ENCODE measurements at places on chromosomes 16 and 17.
A peak's percentile ranks its signal among the peaks of the same experiment; 100 is the strongest.

GRCh38 chr17:57356719-57357391, 100.5 kb downstream of the MSI2 start:
- no peak for DNase-seq

DNA sequence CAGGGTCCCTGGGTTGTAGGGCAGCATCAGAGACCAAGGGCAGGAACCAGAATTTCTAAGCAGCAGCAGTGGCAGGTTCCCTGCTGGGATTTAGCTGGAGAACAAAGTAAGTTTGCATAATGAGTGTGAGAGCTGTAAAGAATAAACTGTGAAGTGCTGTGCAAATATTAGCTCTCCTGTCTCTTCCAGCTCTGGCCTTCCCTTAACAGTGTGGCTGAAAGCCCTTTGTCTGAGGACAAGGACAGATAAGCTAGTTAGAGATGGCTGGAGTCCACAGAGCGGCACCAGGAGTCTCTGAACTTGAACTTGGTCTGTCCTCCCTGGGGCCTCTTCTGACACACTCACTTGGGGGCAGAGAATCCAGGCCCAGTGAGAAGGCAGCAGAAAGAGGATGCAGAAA, 98.2 kb upstream of the WSCD1 start:
- DNase-seq = no peak

DNA sequence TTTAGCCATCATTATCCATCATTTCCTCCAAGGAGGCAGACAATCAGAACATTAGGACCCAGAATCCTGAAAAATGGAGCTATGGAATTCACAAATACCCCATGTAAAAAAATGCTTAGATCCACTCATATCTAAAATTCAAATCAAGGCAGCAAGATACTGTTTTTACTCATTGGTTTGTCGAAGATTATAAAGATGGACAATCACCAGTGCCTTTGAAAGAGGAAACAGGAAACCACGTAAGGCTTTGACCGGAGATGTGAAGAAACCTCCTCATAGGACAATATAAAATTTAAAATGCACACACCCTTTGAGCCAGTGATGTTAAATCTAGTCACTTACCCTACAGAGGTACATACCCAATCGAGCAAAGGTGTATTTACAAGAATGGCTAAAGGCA, 130.0 kb downstream of the XYLT1 start:
- no peak for DNase-seq

DNA sequence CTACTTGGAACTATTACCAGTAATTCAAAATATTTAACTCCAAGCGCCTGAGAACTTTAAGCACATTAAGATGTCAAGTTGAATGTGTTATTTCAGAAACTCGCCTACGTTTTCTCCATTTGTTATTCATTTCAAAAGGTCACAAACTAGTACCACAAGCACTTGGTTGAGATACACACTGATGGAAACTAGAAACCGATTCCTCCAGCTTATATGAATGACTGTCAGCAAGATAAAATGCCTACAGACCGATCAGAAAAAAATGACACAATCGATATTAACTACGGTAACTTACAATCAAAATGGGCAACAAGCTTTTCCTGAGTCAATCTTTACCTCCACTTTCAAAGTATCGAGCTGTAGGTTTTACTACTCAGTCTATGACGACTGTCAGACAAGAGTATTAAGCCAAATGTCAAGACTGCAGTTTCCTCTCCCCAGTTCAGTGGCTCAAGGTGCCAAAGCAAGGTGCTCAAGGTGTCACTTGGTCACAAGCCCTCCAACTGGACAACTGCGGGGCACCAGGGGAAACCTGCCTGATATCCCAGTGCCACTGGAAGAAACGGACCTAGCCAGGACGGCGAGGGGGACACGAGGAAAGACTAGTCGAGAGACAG, 678 bp downstream of the SRP68 start:
- DNase-seq = no peak

DNA sequence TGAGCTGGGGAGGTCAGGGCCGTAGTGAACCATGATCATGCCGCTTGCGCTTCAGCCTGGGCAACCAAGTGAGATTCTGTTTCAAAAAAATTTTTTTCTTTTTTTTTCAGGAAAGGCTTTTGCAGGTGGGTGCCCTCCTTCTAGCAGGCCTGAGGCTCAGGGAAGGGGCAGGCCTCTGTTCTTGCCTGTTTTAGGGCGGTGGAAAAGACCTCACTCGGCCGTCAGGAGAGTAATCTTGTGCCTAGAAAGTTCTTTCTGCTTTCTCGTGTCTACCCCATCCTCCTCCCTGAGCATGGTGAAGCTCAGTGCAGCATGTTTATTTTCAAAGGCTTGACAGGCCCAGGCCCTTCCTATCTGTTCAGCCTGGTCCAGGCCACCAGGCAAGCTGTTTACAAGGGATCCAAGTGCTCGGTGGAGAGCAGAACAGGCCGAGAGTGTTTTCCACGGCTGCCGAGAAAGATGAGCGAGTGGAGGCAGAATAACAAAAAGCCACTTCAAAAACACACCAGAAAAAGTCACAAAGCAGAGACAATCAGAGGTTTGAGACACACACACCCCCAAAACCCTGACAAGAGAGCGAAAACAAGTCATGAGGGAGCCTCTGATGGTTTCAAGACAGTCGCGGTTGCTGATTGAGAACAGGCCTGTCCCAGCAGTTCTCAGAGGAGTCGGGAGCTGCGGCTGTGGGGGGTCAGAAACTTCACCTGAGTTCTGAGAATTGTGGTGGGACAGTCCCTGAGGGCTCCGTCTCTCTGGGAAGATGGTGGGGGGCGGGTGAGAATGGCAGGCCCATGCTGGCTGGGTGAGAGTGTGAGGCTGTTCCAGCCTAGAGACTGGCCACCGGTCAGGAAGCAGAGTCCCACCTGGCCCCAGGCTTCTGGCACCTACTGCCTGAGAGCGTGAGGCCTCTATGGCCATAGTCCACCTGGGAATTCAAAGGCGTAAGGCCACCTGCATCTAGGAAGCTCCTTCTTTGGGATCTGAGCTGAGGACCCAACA, 37.5 kb upstream of the CCR7 start:
- DNase-seq = peak; percentile 62

DNA sequence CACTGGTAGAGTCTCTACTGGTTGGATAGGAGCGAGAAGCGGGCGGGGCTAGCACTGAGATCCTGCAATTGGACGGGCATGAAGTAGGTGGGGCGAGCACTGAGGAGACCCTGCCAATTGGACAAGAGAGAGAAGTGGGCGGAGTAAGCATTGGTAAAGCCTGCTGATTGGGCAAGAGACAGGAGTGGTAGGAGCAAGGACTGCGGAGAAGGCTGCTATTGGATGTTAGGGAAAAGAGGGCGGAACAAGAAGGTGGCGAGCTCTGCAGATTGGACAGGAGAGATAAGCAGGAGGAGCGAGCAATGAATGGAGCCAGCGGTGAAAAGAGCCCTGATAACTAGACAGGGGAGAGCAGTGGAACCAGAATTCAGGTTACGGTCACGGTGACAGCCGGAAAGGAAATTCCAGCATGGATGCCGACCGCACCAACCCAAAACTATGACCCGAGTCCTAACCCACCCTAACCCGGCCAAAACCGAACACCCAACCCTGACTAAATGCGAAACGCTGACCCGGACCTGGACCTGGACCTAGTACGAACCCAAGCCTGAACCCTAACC, 4.8 kb downstream of the SCGB1C2 start:
- DNase-seq = peak; percentile 58

GRCh38 chr17:16300554-16300953, 52.7 kb downstream of the CENPV start:
- no peak for DNase-seq

GRCh38 chr17:82247182-82247823, 18.5 kb downstream of the SLC16A3 start:
- no peak for DNase-seq

DNA sequence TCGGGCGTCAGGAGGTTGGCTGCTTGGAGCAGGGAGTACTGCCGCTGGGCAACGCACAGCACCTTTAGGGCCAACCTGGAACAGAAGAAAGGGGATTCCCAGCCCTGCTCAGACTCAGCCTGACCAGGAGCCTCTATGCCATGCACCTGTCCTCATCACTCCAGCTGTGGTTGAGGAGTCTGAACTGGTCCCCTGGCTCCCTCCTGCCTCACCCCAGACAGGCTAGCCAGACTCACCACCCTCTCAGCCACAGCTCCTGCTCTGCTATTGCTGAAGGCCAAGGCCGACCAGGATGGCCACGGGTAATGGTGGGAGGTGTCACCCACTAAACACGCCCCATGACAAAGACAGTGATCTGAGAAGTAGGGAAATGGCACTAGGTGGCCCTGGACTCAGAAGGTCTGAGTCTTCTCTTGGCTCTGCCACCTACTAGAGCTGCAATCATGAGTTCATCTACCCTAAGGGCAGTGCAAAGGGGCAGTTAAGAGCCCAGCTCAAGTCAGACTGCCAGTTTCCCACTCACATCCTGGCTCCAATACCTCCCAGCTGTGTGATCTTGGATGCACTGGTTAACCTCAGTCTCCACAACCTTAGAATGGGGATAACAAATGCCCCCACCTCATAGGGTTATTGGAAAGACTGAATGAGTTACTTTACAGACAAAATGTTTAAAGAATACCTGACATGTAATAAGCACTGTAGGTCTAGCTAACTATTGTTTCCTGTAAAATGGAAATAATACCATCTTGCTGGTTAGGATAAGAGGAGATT, 13.8 kb upstream of the GFAP start:
- DNase-seq = no peak

GRCh38 chr16:57335366-57335765, 23.2 kb upstream of the CCL22 start:
- no peak for DNase-seq

DNA sequence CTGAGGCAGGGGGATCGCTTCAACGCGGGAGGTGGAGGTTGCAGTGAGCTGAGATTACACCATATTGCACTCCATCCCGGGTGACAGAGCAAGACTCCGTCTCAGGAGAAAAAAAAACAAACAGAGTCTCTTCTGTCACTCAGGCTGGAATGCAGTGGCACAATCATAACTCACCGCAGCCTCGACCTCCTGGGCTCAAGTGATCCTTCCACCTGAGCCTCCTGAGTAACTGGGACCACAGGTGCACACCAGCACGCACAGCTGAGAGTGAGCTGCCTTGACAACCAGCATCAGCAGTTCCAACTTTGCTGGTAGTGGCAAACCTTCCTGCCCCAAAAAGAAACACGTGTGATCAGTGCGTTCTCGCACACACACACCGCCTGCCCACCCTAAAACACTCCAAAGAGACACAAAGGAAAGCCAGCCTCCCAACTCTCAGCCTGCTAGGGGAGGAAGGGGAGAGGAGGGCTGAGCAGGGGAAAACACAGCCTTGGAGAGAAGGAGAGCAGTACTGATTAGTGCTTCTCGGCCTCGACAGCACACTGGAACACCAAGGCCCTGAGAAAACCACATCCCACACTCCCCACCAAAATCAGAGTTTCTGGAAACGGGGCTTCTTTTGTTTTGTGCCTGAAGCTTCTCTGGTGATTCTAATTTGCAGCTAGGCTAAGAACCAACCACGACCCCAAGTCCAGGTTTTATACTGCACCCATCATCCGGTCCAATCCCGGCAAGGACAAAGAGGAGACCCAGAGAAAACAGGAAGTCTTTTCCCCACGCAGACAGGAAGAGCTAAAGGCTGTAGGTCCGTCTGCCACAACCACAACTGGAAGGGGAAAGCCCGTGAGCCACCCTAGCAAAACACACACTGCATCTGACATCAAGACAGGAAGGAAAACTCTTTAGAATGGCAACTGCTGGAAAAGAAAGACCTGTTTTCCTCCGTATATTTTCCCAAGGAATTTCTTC, 28.8 kb downstream of the ZCCHC14 start:
- no peak for DNase-seq

- no peak for DNase-seq
Observed at GRCh38 chr16:46839986-46840443, 9.0 kb upstream of the C16orf87 start.

DNA sequence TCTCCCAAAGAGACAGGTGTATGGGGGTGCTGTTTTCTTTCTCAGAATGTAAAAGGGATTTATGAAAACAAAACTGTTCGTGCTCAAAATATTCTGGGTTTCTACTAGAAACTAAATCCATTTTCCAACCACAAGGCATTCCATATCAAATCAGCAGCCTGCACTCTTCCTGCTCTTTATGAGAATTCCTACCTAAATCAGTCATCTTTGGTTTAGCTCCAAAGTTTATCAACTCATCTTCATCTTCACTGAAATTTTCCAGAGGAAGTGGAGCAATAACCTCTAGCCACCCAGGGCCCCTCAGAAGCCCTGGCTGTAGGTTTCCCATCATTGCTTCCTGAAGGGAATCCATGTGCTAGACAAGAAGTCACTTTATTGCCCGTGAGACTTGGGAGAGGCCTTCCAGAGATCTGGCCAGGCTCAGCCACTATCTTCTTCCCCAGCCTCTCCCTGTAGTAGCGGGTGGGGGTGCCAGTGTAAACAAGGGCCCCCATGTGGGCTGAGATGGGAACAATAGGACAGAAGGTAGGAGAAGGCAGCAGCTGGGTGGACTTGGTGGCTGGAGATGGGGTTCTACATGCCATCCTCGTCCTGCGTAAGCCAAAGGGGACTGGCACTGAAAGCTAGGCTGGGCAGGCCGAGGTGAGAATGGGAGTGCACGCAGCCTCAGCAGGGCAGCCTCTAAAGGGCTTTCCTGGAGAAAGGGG, 22.0 kb upstream of the ALDH3A1 start:
- DNase-seq = no peak

DNA sequence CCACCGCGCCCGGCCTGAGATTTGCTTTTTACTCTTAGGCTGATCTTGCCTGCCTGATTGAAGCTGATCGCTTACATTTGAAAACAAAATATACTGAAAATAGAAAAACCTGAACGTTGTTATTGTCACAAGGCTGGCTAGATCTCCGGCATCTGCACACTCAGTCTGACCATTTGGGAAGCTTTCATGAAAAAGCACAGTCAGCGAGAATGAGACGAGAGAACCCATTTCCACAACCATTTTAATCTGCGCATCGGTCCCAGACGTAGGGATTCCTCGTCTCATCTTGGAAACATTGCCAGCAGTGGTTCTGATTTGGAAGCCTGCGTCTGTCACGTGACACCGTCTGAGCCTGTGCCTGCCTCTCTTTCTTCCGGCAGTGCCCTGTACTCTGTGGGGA, 20.9 kb downstream of the SPG7 start:
- DNase-seq = no peak

DNA sequence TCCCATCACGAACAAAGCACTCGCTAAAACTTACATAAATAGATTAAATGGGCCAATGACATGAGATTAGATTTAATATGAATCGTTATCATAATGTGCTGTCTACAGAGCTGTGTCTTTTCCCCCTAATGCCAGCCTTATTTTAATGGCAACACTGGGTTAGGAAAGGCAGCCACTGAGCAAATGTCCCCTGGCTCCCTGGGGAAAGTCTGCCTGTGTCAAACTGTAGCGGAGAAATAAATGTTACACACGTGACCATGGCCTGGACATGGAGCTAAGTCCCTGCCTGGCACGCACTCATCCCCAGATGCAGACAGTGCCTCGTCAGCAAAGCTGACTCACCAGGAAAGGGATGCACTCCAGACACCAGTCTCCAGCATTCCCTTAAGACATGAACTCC, 61.3 kb upstream of the SDK2 start:
- DNase-seq = no peak

GRCh38 chr16:49590166-49590871, 216.7 kb downstream of the C16orf78 start:
- no peak for DNase-seq

- DNase-seq = no peak
Observed at GRCh38 chr16:8694795-8695728, 20.6 kb downstream of the ABAT start.
